ENCODE measurements at places on chromosomes 13 and 19. TPM values are rescaled to one million over a fixed set of nuclear protein-coding genes. Genes with fewer than 3 reads are reported as not detected.

Gene THSD8
- not detected for total RNA-seq

Gene FAM187B
- not detected for total RNA-seq

Gene LRRC25
- total RNA-seq: 6.9 TPM

Gene CCDC124
- total RNA-seq: 43.3 TPM

Gene C5AR2
- total RNA-seq: 18.3 TPM

Gene SH2D3A
- not detected for total RNA-seq

Gene CYP4F2
- 83.0 TPM for total RNA-seq

Gene SHISA7
- total RNA-seq: 0.85 TPM

- no peak for DNase-seq
Observed at GRCh38 chr19:6478815-6479214, 2.8 kb downstream of the DENND1C start.

- DNase-seq: no peak
Observed at GRCh38 chr19:2064788-2065524, 13.9 kb upstream of the MKNK2 start.

DNA sequence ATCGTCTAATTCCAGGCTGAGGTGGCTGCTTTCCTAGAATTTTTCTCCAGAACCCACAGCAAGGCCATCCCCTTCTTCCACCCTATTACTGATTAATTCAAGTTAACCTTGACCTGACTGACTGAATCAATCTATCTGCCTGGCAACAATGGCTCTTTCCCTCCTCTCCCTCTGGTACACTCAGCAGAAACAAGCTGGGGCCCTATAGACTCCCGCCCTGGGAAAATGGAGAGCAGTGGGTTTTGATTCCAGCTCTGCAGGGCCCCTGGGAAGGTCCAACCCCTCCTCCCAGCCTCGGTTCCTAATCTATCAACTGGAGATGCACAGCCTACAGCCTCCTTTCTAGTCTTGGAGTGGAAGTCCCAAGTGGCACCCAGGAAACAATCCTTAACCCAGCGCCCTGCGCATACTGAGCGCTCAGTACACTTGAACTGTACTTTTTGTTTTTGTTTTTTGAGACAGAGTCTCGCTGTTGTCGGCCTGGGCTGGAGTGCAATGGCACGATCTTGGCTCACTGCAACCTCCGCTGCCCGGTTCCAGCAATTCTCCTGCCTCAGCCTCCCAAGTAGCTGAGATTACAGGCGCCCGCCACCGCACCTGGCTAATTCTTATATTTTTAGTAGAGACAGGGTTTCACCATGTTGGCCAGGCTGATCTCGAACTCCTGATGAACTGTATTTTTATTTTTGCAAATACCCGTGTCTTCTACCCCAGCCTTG is 5.2 kb upstream of the C3 start:
- DNase-seq: no peak

GRCh38 chr13:110010404-110011138 is 224.2 kb upstream of the IRS2 start:
- DNase-seq: no peak

GRCh38 chr13:48165727-48166126 is 67.3 kb upstream of the ITM2B start:
- no peak for DNase-seq

DNA sequence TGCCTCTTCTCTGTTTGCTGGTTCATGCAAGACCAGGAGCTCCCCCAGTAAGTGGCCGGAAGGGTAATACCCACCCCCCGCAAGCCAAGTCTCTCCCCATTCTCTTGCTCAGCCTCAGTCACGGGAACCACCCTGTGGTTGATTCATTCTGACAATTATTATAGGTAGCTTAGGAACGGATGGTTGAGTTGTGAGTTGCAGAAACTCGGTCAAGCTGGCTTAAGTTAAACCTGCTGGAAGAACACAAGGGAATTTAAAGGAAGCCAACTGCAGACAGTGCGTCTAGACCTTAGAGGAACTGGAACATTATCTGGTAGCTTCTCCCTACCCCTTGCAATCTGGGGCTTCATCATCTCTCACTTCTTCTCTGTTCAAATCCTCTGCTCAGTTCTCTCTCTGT is 8.9 kb downstream of the FPR1 start:
- no peak for DNase-seq

DNA sequence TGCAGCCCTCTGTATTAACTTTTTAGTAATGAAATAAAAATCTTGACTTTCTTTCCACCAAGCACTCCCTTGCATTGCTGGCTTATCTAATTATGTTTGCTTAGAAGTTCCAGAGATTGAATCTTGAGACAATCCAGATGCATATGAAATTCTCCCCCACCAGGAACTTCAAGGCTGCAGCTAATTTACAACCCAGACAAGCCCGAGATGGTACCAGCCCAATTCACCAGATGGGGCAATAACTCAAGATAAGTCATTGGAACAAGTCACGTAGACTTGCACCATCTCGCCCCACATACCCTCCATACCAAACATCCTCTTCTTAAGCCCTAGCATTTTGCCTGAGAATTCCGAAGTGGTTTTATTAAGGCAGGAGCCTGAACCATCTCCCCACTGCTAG is 29.0 kb downstream of the UTP14C start:
- no peak for DNase-seq

DNA sequence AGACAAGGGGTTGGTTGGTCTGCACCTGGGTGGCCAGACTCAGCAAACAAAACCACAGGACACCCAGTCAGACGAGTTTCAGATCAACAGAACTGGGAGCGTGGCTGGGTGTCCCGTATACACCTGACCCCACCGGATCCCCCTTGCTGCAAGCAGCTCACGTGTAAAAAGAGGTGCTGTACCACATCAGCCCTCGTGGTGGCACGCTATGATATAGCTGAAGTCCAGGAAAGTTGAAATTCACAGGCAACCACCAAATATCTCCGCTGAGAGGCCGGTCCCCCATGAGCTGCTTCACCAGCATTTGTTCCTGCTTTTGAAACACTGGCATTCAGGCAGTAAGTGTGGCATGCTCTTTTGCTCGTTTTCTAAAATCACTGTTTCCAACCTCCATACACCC is 92.3 kb downstream of the TUBA3C start:
- DNase-seq: no peak

DNA sequence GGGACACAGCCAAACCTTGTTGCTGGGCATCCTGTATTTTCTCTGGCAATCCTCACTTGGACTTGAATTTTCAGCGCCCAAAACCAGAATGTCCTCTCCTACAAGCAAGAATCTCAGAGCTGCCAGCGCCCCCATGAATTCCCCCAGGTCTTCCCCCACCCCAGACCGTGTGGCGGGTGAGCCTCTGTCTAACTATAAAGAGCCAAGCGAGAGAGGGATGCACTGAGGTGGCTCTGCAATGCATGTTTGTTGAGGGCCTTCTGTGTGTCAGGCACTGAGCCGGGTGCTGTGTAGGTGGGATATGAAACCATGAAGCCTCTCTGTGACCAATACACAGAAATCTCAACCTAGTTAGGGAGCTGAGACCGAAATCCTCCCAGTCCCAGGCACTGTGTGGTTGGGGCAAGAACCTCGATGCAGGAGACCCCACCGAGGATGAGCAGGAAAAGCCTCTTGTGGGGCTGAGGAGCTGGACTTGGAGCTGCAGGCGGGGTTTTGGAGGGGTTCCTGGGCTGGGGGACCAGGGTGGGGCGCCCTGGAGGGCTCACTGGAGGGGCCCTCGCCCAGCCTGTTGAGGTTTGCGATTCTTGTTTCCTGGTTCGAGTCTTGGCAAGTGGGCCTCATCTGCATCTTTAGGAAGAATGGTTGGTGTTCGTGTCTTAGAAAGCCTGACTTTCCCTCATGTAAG is 12.4 kb upstream of the PROZ start:
- DNase-seq: peak; percentile 56

DNA sequence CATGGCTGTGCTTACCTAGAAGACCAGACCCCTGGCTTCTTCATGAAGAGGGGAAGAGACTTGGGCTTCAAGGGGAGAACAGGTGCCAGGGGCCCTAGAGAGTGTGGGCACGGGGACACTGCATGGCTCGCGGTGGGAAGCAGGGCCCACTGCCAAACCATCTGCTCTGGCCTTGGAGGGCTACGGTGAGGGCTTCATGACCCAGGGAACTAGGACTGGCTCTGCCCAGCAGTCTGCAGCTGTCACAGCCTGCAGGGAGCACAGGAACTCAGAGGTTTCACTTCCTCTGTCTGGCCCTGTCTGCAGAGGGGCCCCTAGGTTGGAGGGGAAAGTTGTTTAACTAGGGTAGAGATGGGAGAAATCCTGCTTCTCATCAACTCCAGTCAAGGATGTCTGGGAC is 4.3 kb downstream of the ERCC1 start:
- DNase-seq: no peak
